ENCODE measurements at places on chromosomes 3 and 15.

- DNase-seq = no peak
These were observed 1.9 kb downstream of the CHD2 start for GRCh38 chr15:92901995-92902394.

GRCh38 chr15:57485869-57486268 lies 105.8 kb upstream of the MYZAP start:
- DNase-seq = peak; percentile 83

DNA sequence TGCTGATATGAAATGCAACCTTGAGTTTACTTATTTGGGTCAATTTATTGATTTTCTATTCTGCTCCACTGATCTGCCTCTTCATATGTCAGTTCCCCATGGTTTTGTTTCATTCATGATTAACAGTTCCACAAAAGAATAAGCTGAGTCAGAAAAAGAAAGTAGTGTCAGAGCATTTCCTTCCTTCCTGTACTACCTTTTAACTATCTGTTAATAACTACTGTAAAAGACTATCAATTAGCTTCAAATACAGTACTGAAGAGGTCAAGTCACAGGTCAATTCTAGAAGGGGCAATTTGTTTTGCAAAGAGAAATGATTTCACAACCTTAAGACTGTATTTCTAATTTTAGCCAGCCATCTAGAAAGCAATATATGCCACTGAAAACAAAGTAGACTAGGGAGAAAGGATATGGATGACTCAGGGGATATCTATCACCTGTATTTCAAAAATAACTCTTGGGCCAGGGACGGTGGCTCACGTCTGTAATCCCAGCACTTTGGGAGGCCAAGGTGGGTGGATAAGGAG lies 129.5 kb downstream of the TFDP2 start:
- no peak for DNase-seq

- peak; percentile 66 for DNase-seq
These were observed 111.2 kb upstream of the MCTP2 start for GRCh38 chr15:94119923-94120775.

DNA sequence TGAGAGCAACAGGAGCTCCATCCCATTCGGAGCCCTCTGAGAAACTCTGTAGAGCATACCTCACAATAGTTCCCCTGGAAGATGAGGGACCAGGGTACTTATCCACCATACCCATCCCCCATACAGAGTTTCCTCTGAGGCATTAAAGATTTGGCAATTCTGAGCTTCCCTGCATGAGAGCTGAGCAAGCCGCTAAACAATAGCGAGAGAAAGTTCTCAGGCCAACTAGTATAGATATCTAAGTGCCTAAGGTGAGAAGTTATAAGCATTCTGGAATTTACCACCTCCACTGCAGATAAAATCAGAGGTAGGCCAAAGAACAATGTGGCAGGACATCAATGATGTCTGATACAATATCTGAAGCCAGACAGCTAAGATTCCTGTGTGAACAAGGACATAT lies 129.1 kb upstream of the MBNL1 start:
- DNase-seq = no peak

GRCh38 chr3:194330579-194330978 lies 20.5 kb downstream of the CPN2 start:
- no peak for DNase-seq

DNA sequence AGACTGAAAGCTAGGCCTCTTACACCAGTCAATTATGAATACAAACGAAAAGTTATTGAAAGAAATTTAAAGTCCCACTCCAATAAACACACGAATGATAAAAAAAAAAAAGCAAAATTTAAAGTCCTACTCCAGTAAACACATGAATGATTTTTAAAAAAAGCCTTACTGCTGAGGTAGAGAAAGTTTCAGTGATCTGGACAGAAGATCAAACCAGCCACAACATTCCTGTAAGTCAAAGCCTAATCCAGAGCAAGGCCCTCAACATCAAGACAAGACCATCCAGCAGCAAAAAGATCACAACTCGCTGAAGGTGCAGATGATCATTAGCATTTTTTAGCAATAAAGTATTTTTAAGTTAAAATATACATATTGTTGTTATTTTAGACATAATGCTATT lies 95.6 kb upstream of the LIPC start:
- DNase-seq = no peak

GRCh38 chr3:64163755-64164148 lies 61.5 kb downstream of the PRICKLE2 start:
- DNase-seq = peak; percentile 85

DNA sequence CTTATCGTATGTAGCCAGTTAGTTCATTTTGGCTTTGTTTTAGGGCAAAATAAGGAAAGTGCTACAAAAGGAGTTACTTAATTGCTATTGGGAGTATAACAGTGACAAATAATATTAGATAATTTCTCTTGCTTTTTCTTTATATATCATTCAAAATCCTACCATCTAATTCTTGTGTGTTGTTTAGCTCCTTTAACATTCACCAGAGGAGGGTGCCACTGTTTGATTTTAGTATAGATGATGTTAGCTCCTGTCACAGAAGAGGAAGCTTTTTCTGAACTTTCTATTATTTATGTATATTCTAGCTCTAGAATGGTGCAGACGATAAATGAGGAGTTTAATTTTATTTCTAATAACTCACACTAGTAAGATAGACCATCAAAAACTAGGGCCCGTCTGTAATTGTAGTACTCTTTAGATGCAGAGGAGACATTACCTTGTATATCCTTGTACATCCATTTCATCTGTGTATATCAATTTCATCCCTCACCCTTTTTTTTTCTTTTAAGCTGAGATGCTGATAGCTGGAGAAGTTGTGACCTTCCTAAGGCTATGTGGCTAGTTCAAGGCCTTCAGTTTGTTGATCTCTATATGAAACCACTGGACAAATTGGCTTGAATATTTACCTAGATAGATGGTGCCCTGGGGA lies 3.0 kb downstream of the PPM1L start:
- peak; percentile 27 for DNase-seq

DNA sequence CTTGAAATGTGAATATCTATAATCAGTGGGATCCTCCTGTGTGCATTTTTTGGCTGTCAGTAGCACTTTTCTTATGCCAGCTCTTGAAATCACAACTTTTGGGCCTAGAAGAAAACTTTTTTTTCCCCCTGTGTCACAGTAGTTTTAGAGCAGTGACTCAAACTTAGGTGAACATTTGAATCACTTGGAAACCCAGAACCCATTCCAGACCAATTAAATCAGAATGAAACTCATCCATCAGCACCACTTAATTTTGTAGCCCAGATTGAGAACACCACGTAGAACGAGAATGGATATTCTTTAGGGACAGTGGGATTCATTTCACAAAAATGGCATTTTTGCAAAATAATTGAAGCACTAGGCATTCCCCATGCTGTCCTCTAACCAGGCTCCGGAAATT lies 224.8 kb upstream of the NANOGP8 start:
- no peak for DNase-seq

GRCh38 chr15:92315144-92315543 lies 78.5 kb upstream of the ST8SIA2 start:
- no peak for DNase-seq

DNA sequence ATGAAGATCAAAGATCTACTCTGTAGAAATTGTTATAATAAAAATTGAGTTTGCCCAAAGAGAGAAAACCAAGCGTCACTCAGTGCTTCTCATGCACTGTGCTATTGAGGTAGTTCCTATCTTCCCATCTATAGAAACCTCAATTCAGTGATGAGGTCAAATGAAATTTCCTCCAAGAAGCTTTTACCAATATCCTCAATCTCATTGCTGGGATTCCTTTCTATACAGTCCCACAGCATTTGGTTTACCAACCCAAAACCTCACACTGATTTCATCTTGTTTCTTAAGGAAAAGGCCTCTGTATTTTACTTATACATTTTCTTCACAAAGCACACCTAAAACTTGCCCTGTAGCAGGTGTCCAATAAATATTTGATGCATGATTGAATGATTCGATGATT lies 147.2 kb downstream of the ALCAM start:
- no peak for DNase-seq

DNA sequence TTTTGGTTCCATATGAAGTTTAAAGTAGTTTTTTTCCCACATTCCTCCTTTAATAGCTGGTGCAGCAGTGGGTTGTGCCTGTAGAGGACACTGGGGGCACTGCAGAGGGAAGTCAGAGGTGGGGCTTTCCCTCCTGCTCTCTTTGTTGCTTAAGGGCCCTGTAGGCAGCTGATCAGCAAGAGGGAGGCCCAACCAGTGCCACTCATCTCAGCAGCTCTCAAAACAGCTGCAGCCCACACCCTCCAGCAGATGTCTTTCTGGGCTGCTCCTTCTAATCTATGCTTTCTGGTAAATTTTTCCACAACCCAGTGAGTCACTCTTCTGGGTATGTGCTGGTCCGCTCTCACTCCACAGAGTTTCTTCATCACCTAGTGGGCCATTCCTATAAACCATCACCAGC lies 263.8 kb downstream of the FEZF2 start:
- peak; percentile 91 for DNase-seq
